ENCODE measurements at places on chromosomes 4 and X.

DNA sequence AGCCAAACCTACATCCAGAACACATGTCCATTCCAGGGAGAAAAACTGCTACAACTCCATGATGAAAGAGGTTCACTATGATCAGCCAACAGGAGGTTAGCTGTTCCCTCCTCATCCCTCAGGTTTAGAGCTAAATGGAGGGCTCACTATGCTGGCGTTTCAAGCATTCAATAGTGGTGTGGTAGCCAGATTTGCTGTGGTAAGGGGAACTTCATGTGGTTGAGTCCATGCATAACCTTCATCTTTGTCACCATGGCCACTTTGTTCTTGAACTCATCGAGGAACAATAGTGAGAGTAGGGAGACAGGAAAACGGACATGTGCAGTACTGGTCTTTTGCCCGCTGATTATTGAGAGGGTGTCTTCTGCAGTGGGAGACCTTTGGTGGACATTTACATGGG is 33.8 kb downstream of the ALPK1 start:
- no peak for DNase-seq

GRCh38 chr4:21806991-21807390 is 141.6 kb downstream of the KCNIP4 start:
- no peak for DNase-seq

DNA sequence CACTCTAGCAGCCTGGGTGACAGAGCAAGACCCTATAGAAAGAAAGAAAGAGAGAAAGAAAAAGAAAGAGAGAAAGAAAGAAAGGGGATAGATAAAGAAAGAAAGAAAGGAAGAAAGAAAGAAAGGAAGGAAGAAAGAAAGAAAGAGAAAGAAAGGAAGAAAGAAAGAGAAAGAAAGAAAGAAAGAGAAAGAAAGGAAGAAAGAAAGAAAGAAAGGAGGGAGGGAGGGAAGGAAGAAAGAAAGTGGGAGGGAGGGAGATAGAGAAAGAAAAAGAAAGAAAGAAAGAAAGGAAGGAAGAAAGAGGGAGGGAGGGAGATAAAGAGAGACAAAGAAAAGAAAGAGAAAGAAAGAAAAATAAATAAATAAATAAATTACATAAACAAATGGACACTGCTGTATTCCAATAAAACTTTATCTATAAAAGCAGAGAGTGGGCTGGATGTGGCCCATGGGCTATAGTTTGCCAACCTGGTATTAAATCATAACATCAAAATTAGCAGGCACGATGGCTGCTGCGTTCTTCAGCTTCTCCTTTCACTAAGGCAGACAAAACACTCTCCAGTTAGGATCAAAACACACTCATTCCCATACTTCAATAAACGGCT is 165.0 kb downstream of the ZNF674 start:
- DNase-seq = no peak

DNA sequence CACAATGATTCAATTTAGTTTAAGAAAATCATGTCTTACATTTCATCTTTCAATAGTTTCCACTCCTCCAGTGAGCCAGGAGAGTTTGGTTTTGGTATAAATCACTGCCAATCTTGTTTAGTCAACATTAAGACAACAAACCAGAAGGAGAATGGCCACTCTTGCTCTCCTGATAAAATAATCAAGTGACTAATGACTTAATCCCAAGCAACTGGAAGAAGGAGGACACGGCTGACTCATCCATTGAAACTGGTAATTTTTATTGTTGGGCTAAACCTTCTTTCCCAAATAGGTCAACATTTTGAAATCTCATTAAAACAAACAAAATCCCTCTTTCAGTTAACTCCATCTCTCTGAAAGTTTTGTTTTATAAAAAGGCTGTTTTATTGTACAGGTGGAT is 230.2 kb downstream of the CLCN4 start:
- no peak for DNase-seq

DNA sequence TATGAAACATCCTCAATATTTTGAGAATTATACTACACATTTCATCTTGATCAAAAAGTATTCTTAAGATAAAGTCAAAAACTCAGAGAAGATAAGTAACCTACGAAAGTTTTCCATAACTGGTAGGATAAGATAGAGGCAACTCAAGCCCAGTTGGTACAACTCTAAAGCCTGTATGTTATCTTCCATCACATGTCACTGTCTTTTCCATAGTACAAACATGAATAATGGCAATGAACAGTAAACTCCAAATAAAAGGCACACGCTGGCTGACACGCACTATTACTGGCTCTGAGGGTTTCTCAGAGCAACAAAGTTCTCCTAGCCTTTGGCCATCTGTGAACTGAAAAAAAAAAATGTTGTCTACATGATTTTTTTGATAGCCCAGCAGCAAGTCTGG is 27.2 kb downstream of the LIN54 start:
- DNase-seq = no peak

DNA sequence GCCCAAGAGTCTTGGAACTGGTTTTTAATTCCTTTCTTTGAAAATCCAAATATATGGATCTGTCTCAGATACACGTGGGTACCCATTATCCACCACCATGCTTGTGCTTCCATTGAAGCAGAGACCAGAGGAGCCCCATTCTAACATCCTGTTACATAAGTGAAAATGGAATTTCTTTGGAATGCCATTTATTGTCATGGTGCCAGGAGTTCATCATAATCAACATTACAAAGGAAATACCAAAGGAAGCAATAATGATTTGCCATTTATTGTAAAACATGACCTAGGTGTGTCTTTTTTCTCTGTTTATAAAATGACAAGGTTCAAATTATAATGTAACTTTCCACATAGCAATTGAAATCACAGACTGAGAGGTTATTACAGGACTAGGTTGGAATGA is 61.7 kb downstream of the PALLD start:
- DNase-seq = no peak
